ENCODE measurements at places on chromosomes 1 and 21.
A peak's percentile ranks its signal among the peaks of the same experiment; 100 is the strongest.

DNA sequence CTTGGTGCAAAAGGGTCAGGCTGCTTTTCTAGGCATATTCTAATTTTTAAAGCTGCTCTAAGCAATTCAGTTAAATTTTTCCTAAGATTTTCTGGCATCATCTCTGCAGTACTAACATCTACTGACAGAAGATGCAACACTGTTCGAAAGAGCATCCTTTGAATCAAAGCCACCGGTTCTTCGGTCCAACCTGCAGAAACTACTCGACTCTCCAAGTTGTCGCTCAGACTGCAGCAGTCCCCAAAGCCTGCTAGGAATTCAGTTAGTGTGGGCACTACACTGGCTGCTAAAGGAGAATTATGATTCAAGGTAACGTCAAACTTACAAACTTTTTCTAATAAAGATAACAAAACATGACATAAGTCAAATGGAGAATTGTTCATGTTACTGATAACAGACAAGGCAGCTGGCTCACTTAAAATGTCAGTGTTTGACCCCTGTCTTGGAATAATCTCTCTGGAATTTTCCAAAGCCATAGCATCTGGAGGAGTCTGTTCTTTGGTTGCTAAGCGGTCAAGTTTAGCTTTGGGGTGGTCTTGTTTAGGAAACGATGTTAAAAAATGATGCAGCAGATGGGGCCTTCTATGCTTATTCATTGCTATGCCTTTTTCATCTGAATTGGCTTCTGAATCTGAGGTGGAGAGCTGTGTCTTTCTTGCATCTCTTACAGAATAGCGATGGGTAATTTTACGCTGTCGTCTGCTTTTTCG is 56.9 kb downstream of the LYST start:
- DNase-seq = no peak

GRCh38 chr1:233359431-233359830 is 31.9 kb downstream of the MAP3K21 start:
- DNase-seq = no peak

- no peak for DNase-seq
These were observed 23.4 kb upstream of the RNF187 start for GRCh38 chr1:228463559-228464455.

DNA sequence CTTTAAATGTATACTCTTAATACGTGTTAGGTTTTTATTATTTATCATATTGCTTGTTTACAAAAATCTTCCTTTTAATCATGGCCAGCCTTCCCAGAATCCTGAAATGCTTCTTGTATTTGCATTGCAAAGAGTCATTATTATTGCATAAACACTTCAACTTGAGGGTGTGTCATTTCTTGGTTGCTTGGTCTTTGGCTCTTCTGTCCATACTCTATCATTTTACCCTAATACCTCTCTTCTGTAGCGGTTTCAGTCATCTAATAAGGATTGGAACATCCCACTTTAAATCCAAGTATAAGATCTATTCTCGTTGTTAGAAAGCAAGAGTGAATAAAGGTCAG is 200.6 kb upstream of the CACYBP start:
- no peak for DNase-seq

DNA sequence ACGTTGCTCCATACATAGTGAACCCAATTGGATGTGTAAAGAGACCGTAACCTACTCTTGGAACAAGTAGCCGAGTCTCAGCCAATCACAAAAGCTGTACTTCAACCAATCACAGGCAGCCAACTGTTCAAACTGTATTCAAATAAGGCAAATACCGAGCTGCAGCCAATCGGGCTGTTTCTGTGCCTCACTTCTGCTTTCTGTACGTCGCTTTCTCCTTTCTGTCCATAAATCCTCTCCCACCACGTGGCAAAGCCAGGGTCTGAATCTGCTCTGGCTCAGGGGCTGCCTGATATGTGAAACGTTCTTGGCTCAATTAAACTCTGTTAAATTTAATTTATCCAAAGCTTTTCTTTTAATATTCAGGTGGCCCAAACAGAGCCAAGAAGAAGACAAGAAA is 210.3 kb downstream of the URB2 start:
- no peak for DNase-seq

- DNase-seq = peak; percentile 81
These were observed at the start of gene PSMD4 for GRCh38 chr1:151254217-151255213. PSMD4 (plus strand) TSS chr1:151254734; CDS start chr1:151254783, 49 bp downstream.

DNA sequence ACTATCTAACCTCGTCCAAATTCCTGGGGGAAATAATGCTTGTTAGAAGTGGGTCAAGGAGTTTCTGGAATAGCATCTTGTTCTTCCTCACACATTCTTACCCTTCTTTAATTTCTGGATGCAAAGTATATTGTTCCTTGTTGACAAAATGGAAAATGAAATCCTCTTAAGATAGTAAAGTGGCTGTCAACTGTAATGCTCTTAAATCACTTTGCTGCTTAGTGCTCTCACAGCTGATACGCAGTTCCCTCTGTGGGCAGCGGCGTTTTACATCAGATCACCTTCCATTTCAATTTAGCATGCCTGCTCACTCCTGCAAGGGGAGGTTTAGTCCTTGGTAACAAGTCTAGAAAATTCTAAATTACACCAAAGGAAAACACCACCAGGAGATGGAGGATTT is 113.1 kb downstream of the DNM3 start:
- DNase-seq = no peak

GRCh38 chr1:90836345-90836679 is 119.2 kb upstream of the BARHL2 start:
- DNase-seq = no peak

- DNase-seq = no peak
These were observed 216.2 kb downstream of the SDCCAG8 start for GRCh38 chr1:243471754-243472745.

All from AG04449 (cell line).